ENCODE measurements at places on chromosomes 3 and 15.

- DNase-seq: no peak
These were observed 208.8 kb upstream of the IL12A start for GRCh38 chr3:159779883-159780282.

- DNase-seq: no peak
These were observed 4.5 kb downstream of the THBS1 start for GRCh38 chr15:39585389-39585841.

- no peak for DNase-seq
These were observed 101.4 kb upstream of the LRIG1 start for GRCh38 chr3:66602237-66602636.

- DNase-seq: no peak
These were observed 24.4 kb downstream of the SLC12A1 start for GRCh38 chr15:48230498-48230897.

GRCh38 chr3:70749122-70749521 is 436.7 kb upstream of the MDFIC2 start:
- no peak for DNase-seq

GRCh38 chr3:100796556-100796955 is 87.3 kb downstream of the TFG start:
- peak; percentile 0 for DNase-seq

DNA sequence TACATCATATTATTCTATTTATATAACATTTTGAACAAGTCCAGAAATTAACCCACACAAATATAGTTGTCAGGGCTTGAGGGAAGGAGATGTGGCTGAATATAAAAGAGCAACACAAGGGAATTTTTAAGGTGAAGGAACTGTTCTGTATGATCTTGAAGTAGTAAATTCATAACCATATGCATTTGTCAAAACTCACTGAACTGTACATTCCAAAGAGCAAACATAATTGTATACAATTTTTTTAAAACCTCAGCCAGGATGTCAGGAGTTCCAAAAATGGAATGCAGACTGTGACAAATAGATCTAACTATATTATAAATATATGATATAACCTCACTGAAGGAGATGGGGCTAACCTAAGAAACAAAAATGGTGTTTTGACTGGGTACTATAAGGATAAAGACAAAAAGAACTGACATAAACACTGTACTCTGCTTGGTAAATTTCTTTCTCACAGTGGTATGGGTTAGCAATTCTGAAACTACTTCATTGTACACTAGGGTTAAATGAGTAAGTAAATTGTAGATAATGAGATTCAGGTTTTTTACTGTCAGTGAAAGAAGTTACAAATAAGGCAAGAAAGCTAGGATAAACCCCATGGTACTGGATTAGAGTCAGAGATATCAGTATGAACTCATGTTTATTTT is 14.4 kb downstream of the GOLGB1 start:
- no peak for DNase-seq

GRCh38 chr3:140007911-140008869 is 73.2 kb downstream of the CLSTN2 start:
- DNase-seq: no peak

- DNase-seq: peak; percentile 84
These were observed 82.2 kb downstream of the C3orf70 start for GRCh38 chr3:185070491-185071286.

DNA sequence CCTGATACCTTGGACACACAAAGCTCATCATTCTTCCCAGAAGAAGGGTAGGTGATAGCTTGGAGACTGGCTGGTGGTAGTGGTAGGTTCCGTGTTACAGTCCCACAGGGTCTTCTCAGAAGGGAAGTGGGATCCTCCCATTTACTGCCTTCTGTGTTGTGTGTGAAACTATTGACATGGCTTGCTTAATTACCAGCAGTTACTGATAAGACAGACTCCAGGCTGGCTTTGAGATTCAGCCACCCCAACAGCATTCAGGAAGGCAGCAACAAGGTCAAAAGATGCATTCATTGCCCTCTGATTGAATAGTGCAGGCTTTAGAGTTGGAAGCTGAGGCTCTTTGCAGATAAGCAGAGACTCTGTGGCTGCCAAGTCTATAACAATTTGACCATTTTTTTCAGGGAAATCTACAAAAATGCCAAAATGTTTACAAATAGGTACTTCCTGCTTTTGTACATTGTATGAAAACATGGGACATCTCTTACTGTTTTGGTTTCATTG is 7.7 kb downstream of the ARNT2 start:
- DNase-seq: no peak

DNA sequence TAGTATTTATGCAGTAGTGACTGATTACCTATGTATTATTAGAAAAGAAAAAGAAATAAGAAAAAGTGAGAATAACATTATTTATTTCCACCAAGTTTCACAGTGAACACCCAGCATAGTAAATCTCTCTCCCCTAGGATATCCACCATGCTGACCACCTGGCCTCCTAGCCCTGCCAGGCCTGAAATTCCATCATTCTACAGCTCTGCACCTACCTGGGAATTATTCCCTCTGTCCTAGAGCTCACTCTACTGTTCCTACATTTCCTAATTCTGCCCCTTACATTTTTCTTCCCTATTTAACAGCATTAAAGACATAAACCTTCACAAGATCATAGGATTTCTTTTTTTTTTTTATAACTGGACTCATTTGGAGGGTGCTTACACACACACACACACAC is 525.3 kb upstream of the PPP2R3A start:
- no peak for DNase-seq

DNA sequence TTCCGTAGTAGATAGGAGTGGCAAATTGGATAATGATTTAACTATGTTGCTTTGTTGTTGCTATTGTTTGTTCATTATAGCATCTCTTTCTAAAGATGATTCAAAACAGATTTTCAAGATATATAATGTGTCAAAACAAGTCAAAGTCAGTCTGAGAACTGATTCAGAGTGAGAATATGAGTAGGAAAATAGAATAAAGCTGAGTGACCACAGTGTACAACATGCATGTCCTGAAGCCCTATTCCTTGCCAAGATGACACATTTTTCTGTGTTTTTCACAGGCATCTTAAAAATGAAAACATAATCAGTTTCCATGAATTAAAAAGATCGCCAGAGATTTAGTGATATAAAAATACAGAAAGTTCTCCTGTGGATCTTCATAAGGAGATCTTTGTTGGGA is 57.0 kb upstream of the THRB start:
- no peak for DNase-seq

- DNase-seq: no peak
These were observed 129.9 kb upstream of the TGFBR2 start for GRCh38 chr3:30476368-30477084.

GRCh38 chr3:2036076-2036475 is 62.6 kb upstream of the CNTN4 start:
- no peak for DNase-seq

GRCh38 chr3:109977897-109978296 is 640.6 kb upstream of the DPPA4 start:
- no peak for DNase-seq

GRCh38 chr15:97654481-97655076 is 305.9 kb upstream of the ARRDC4 start:
- no peak for DNase-seq
